Melanocyte of skin (primary cell): ENCODE measurements at places on chromosomes 7 and 10. TPM values are rescaled to one million over a fixed set of nuclear protein-coding genes. Genes with fewer than 3 reads are reported as not detected.

Gene PPP1R17
- total RNA-seq = not detected in 2 replicates

Gene FEZF1
- not detected in 2 replicates for total RNA-seq

Gene SHTN1
- total RNA-seq = 208 and 482 TPM in 2 replicates

Gene CC2D2B
- total RNA-seq = under 0.01 TPM in 2 replicates

Gene DENND2A
- 11.3 and 13.8 TPM in 2 replicates for total RNA-seq
